ENCODE measurements at places on chromosomes 2 and 18.

DNA sequence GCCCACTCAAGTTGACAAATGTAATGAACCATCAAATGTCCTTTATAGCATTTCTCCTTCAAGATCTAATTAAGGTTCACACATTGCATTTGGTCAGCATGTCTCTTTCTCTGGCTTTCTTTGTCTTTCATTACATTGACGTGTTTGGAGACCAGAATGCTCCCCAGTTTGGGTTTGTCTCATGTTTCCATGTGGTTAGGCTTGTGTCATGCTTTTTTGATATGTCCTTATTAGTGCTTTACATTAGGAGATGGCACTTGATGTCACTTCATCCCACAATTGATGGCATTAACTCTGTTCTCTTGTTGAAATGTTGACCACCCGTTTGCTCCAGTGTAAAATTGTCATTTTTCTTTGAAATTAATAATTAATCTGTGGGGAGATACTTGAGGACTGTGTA is 165.8 kb downstream of the AKAIN1 start:
- DNase-seq: no peak

- no peak for DNase-seq
Observed at GRCh38 chr2:173415431-173416381, 61.0 kb downstream of the CDCA7 start.

- DNase-seq: no peak
Observed at GRCh38 chr2:11416186-11416585, 49.8 kb downstream of the E2F6 start.

GRCh38 chr2:37837628-37838328 is 87.3 kb upstream of the RMDN2 start:
- no peak for DNase-seq

Data from NCI-H2081 (cell line).